NCI-H748 treated with DMSO at 0.1 percent for 48 hours (cell line): ENCODE measurements at places on chromosomes 7 and 10.
A peak's percentile ranks its signal among the peaks of the same experiment; 100 is the strongest.

- DNase-seq: no peak
Measured at GRCh38 chr10:109894516-109894915, 28.8 kb downstream of the XPNPEP1 start.

- DNase-seq: no peak
Measured at GRCh38 chr7:133320891-133321290, 68.0 kb downstream of the EXOC4 start.

GRCh38 chr10:115082506-115082905, 10.7 kb upstream of the ATRNL1 start:
- DNase-seq: no peak

- DNase-seq: no peak
Measured at GRCh38 chr10:88874281-88874680, 5.8 kb upstream of the STAMBPL1 start.

- no peak for DNase-seq
Measured at GRCh38 chr10:49310460-49310859, 11.5 kb downstream of the C10orf71 start.

GRCh38 chr10:86862786-86863483, 94.5 kb downstream of the MMRN2 start:
- DNase-seq: no peak

DNA sequence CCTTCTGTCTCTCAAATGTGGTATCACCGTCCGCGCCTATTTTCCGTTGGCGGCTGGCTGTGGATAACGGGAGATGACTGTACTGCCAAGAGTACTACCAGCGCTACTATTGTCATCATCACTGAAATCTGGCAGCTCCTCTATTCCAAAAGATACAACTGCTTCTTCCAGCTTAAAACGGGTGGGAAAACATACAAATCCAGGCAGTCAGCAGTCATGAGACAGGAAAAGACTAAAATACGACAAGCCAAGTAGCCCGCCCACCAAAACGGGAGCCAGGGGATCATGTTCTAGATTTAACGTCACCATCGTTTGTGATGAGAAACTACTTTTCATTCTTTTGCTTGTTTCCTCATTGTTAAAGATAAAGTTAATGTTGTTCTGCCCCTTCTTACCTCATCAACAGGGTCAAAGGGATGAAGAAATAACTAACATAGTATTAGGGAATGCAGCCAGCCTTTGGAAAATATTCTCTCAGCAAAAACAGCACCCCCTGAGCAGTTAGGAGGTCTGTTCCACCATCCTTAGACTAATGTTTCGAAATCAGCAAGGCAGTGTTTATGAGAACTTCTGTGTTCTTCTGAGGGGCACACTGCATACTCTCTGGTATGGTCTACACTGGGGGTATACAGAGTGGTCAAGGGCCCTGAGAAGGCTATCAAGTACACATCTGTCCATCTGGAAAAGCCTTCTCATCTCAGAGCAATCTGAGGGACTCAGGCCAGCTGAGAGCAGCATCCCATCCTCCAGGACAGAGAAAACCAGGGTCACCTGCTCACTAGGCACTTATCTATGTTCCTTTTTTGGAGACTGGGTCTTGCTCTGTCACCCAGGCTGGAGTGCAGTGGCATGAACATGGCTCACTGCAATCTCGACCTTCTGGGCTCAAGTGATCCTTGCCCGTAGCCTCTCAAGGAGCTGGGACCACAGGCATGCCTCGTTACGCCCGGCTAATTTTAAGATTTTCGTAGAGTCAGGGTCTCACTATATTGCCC, 47.5 kb downstream of the GNA12 start:
- no peak for DNase-seq

DNA sequence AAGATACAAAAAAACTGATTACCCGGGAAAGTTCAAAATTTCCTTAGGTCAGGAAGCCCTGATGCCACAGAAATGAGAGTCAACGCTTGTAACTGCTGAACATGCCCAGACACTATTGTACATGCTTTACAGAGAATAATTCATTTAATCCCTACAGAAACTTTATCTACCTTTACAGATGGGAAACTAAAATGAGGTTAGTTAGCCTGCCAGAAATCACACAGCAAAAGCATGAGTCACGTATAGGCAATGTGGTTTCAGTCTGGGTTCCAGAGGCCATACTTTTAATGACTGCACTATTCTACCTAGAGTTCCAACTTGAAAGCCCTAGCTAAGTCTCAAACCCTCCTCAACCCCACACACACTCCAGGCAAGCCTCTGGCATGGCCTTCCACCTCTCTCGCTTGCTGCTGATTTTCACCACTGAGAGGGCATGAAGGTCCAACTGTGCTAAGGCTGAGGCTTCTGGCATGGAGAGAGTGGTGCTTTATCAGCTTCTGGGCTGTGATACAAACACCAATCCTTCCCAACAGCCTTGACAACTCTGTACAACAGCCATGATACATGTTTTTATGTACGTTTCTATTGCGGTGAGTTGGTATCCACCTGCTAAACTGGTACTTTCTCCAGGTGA, 1011.2 kb upstream of the GHITM start:
- no peak for DNase-seq

- no peak for DNase-seq
Measured at GRCh38 chr10:49526619-49527018, 12.3 kb downstream of the ERCC6 start.

DNA sequence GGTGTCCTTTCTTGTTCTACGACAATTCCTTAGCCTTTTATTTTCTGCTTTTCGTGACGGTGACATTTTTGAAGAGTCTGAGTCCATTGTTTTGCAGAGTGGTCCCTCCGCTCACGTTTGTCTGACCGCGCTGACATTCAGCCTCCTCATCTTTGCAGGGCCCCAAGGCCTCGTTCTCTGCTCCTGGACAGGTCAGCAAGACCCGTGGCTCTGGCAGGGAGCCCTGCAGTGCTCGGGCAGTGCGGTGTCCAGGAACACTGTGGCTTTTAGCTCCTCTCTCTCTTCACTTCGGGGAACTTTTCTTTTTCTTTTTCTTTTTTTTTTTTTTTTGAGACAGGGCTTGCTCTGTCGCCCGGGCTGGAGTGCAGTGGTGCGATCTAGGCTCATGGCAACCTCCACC, 142.5 kb downstream of the DNAJB6 start:
- no peak for DNase-seq

GRCh38 chr7:33726582-33726981, 178.8 kb upstream of the BMPER start:
- no peak for DNase-seq

GRCh38 chr10:48885376-48885775, 54.3 kb downstream of the LRRC18 start:
- peak; percentile 1 for DNase-seq

GRCh38 chr7:148587076-148587475, 3.5 kb upstream of the C7orf33 start:
- DNase-seq: no peak

DNA sequence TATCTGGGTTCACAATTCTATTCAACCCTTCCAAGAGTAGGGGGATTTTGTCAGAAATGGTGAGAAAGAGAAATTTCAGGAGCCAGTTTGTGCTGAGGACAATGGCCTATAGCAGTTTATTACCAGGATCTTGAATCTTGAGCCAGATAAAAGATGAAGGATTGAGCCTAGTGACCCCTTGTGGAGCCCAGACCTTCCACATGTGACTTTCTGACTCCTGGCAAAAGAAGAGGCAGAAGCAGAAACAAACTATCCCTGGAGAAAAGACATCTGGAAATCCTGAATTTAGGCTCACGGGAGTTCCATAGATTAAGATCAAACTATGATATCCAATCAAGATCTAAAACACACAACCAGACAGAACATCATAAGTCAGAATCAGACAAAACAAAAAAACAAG, 60.9 kb upstream of the CHRM2 start:
- DNase-seq: no peak

- no peak for DNase-seq
Measured at GRCh38 chr7:94406696-94407095, 12.0 kb downstream of the COL1A2 start.

- DNase-seq: no peak
Measured at GRCh38 chr7:2715341-2716231, 27.6 kb downstream of the AMZ1 start.

- no peak for DNase-seq
Measured at GRCh38 chr10:122113161-122113944, 124.4 kb downstream of the TACC2 start.

DNA sequence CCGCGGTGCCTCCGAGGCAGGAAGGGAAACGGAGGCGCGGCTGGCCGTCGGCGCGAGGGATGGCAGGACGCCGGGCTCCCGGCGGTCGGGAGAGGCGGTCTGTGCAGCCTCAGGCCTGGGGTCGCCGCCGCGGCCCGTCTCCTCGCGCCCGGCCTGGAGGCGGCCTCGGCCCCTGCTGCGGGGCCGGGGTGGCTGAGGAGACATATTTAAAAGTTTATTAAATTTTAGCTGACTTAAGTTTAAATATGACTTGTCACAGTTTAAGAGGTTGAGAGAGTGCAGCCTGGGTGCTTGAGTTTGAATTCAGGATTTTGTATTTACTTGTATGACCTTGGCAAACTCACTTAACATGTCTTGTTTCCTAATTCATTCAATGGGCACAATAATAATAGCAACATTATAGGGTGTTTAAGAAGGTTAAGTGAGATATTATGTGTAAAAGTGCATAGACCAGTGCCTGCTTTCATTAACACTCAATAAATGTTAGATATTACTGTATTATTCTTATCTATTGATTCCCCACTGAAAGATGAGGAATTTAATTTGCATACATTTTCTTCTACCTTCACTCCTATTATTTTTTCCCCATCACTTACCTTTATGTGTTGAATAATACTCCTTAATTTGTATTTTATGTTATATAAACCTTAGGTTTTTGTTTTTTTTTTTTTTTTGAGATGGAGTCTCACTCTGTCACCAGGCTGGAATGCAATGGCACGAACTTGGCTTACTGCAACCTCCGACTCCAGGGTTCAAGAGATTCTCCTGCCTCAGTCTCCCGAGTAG, 718 bp downstream of the DYNC2I1 start:
- no peak for DNase-seq

- peak; percentile 75 for DNase-seq
Measured at GRCh38 chr7:93212881-93213280, 13.4 kb downstream of the HEPACAM2 start.

- no peak for DNase-seq
Measured at GRCh38 chr10:5079836-5080235, 14.4 kb upstream of the AKR1C3 start.

GRCh38 chr10:70952401-70952800, 64.0 kb upstream of the PCBD1 start:
- DNase-seq: no peak

- DNase-seq: peak; percentile 36
Measured at GRCh38 chr10:120802935-120803334, 48.2 kb upstream of the WDR11 start.

DNA sequence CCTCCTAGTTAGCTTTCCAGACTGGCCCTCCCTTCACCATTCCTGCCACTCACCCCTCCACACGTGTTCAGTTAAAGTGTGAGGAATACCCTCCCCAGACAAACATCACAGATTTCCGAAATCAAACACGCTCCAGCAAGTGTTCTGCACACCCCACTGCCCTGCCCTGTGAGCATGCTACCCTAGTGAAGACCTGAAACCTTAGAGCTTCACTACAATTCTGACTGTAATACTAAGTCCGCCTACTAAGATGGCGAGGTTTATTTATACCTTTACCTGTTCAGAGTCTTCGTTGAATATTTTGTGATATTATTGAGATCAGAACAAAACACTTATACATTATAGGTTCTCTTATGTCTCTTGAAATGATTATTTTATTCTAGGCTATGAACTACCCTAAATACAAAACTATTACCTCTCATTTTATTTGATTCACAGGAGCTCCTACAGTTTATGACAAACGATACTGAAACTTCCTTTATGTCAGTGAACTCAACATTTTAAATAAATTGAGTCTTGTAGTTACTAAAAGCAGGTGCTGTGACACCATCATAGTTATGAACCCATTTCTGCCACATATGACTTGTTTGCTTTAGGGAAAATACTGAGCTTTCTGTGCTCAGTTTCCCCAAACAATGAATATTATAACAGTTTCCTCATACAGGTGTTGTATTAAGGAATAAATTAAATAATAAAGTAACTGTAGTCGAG, 8.6 kb downstream of the SCIN start:
- no peak for DNase-seq

DNA sequence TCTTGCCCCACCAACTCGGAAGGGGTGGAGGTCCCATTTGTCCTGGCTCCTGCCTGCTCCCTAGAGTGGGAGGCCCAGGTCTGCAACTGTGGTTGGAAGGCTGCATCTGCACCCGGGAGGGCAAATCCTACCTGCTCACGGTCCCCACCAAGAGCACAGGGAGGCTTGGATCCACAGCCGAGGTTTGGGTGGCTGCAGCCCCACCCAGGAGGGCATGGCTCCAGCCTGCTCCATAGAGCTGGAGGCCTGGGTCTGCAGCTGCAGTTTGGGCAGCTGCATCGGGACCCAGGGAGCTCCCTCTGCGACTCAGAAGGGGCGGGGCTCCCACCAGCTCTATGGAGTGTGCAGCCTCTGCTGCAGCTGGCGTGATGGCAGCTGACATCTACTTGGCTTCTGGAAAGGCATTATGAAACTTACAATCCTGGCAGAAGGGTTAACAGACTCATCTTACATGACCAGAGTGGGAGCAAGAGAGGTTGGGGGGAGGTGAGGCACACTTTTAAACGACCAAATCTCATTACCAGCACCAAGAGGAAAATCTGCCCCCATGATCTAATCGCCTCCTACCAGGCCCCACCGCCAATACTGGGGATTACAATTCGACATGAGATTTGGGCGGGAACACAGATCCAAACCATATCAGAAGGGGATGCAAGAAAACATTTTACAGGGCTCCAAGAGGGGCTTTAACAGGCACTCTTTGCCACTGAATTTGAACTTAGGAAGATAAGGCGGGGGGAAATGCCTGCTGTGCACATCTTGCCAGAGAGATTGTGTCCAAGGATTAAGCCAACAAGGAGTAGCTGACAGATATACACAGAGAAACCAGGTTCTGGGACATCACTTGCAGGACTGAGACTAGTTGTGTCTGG, 8.2 kb upstream of the BLVRA start:
- DNase-seq: no peak

GRCh38 chr10:1116696-1117280, 60.6 kb downstream of the WDR37 start:
- no peak for DNase-seq

- peak; percentile 31 for DNase-seq
Measured at GRCh38 chr7:127792528-127793342, 140.7 kb downstream of the SND1 start.

- DNase-seq: no peak
Measured at GRCh38 chr7:77239471-77239870, 39.9 kb upstream of the FGL2 start.

GRCh38 chr10:60943316-60944057, 498 bp downstream of the RHOBTB1 start:
- peak; percentile 39 for DNase-seq

DNA sequence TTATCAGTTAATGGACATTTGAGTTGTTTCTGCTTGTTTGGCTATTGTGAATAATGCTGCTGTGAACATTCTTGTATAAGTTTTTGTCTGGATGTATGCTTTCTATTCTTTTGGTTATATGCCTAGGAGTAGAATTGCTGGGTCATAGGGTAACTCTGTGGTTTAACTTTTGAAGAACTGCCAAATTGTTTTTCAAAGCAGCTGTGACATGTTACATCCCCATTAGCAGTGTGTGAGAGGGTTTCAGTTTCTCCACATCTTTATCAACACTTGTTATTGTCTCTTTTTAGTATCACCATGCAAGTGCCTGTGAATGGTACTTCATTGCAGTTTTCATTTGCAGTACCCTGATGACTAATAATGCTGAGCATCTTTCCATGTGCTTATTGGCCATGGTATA, 2.1 kb upstream of the NDUFB8 start:
- no peak for DNase-seq
